ENCODE measurements at places on chromosomes 5 and 9.

- DNase-seq: no peak
Observed at GRCh38 chr5:72383280-72383679, 63.1 kb downstream of the PTCD2 start.

- no peak for DNase-seq
Observed at GRCh38 chr9:131838530-131839280, 98.8 kb upstream of the RAPGEF1 start.

GRCh38 chr9:18297056-18297841 is 176.7 kb upstream of the ADAMTSL1 start:
- DNase-seq: no peak

- DNase-seq: peak; percentile 53
Observed at GRCh38 chr5:16617274-16617968, 624 bp upstream of the RETREG1 start.

GRCh38 chr5:149129181-149129580 is 12.1 kb upstream of the ABLIM3 start:
- DNase-seq: no peak

GRCh38 chr5:161547738-161548486 is 1.4 kb upstream of the GABRB2 start:
- no peak for DNase-seq

DNA sequence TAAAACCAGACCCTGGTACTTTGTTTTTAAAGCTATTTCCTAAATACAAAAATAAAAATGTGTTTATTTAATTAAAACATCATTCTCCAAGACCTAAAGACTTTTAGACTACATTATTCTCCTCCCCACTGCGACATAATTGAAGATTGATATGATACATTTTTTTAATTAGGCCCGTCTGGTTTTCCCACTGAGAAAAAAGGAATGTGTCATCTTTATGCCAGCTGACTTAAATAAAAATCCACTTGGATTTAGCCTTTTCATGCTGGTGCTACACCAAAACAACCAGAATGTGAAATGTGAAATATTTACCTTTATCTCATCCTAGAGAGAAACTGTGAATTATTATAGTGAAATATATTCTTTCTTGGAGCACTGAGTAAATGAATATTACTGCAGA is 155.5 kb upstream of the PPP1R2B start:
- DNase-seq: no peak

DNA sequence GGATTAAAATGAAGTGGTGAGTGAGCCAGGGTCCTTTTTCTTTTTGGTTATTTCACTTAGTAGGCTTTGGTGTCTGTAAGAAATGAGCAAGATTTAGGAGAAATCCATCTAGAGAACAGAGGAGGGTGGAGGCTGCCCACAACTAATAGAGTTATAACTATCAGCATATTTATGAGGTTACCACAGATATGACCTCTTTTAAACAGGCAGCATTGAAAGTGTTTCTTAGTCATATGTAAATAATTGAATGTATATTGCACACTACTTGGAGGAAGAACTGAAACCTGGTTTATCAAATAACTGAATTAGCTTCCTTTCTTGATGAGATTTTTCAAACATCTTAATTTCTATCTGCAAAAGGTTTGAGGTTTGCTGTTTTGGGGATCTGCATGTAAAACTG is 483.1 kb upstream of the PIK3R1 start:
- DNase-seq: no peak

GRCh38 chr5:14913096-14913495 is 41.5 kb upstream of the ANKH start:
- no peak for DNase-seq

DNA sequence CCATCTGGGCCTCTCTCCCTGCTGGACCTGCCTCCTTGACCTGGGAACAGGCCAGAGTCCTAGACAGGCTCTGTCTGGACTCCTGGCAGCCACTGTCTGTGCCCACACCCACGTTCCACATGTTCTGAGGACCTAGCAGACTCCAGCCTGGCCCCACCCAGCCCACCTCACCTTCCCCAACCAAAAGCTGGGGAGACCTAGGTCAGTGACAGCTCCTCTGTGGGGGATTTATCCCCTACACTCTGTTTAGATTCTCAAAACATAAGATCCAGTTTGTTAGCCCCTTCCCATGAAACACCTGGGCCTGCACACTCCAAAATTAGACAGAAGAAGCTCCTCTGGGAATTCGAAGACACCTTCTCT is 59.8 kb upstream of the ADAMTS2 start:
- DNase-seq: no peak

DNA sequence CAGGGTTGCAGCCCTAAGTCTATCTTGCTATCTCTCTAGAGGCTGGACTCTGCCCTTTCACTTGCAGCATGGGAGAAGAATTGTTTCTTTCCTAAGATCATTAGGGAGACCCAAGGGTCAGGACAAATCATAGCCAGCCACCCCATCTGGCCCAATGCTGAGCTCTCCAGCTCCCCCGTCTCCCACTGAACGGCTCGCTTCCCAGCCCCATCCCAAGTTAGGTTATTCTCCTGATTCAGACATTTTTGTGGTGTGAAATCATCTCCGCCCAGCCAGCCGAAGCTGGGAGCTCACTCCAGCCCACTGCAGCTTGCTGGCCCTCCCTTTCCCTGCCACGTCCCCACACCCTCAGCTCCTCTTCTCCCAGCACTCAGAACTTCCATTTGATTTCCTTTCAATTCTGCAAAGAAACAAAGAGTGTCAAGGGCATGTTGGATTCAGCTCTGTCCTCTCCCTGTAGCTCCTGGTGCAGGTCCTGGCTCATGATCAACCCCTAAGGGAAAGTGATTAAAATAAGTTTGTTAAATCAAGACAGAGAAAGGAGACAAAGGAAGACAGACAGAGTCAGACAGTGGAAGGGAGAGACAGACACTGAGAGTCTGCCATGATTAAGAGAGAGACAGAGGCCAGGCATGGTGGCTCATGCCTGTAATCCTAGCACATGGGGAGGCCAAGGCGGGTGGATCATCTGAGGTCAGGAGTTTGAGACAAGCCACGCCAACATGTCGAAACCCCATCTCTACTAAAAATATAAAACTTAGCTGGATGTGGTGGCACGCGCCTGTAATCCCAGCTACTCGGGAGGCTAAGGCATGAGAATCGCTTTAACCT is 12.6 kb upstream of the SPARC start:
- no peak for DNase-seq

DNA sequence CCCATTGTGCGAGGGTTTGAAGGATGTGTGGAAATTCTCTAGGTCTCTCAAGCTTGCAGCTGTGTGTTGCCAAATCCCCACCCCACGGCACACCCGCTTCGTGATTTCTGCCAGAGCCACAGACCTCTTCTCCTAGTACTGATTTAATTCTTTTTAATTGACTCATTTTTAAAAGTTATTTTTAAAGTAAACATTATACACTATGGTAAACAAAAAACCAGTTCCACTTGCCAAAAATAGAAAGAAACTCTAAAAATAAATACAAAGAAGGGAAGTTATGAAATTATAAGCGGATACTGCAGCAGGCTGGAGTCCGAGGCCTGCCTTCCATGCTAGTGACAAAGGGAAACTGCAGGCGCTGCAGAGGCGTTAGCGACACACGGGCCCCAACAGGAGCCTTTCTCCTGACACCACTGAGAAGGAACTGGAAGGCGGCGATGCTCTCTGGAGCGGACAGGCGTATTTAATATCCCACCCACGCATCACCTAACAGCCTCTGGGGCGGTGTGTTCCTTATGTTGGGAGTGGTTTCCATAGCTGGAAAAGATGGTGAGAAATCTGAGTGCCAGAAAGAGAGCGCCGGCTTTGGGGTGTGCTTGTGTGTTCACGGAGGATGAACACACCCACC is 122.5 kb downstream of the COL23A1 start:
- DNase-seq: no peak

DNA sequence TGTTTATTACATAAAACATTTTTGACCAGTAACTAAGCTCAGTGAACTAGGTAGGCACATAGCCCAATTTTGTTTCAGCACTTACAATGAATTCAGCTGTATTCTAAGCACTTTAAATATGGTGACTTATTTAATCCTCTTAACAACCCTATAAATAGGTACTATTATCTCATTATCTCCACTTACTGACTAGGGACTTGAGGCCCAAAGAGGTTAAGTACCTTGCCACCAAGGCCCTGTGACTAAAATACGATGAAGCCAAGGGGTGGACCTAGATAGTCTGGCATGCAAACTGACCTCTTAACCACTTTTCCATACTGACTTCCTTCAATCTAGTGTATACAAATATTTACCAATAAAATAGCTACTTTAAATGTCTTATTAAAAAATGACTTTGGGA is 266.4 kb downstream of the ZNF608 start:
- no peak for DNase-seq

GRCh38 chr9:112771359-112772214 is 21.0 kb downstream of the SNX30 start:
- DNase-seq: no peak

GRCh38 chr9:115978659-115979096 is 174.9 kb upstream of the PAPPA start:
- DNase-seq: no peak

- DNase-seq: no peak
Observed at GRCh38 chr5:54645882-54646355, 128.4 kb downstream of the SNX18 start.

DNA sequence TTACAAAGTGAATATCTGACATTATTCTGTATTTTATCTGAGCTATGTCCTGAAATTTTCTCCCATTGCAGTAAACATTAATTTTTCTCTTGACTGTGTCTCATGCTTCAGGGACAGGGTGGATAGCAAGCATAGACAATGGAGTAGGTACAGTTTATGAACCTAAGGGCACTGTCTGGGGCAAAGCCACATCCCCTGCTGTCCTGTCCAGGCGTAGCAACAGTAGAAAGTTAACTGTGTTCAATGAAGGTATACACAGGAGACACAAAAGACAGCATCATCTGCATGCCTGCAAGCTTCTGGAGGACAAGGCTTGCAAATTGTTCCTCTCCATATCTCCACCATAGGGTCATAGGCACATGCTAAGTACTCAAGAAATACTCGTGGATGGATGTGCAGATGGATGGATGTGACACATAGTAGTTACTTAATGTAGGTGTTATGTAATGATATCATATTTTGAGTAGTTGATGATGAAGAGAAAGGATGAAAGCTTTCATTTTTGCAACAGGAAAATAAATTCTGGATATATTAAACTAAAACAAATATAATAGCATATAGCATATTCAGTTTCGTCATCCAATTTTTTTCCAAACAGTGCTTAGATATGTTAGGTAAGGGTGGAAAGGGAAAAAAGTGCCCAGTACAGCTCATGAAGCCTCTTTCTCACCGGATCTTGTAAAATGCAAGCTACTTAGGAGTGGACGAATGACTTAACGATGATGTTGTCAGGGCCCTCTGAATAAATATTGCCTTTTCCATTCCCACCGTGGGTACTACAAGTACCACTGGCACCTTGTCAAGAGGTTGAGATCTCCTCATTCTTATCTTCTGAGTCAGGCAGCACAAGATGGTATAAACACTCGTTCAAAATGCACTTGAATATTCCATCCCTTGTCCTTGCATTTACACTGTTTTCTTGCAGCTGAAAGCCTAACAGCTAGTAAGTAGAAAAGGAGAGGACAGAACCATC is 19.9 kb upstream of the ZSWIM6 start:
- DNase-seq: no peak

GRCh38 chr9:136996361-136997292 is at the start of gene CLIC3:
Gene CLIC3 (minus strand): TSS chr9:136996568. CDS start chr9:136996543, 25 bp downstream.
- DNase-seq: peak; percentile 33

- DNase-seq: no peak
Observed at GRCh38 chr5:102666164-102666946, 88.8 kb upstream of the PAM start.

DNA sequence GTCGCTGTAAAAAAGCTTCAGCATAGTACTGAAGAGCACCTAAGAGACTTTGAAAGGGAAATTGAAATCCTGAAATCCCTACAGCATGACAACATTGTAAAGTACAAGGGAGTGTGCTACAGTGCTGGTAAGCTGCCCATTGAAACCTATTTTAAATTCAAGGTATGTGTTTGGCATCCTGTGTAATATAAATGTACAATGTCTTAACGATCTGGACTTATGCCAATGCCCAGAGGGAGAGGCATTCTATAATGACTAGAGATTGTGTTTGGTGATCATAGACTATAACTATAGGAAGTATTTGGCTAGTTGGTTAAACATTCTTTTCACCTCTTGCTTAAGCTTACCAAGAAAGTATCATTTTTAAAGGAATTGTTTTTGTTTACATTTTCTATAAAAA is 95.7 kb downstream of the INSL6 start:
- no peak for DNase-seq

DNA sequence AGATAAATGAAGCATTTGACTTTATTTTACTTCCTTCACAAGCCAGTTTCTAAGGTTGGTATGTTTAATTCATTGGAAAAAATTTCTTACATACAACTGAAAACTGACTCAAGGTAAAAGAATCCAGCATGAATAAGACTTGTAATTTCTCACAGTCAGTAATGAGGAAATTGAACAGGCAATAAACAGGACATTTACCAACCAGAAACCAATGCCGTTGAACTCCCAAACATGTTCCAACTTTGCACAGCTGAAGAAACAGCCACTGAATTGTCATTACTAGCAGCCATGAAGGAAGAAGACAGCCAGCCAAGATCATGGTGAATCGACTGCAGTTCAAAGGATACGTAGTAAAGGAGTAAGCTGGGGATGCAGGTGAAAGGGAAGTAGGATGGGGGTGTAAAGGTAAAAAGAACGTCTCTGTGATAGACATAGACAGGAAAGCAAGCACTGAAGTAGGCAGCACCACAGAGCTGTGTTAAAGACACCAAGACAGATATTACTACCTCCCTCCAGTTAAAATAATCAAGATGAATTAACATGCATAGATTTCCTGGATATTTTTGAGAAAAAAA is 21.3 kb upstream of the SLC12A2 start:
- no peak for DNase-seq

GRCh38 chr9:115025721-115026120 is 92.2 kb downstream of the TNC start:
- DNase-seq: no peak

GRCh38 chr5:79850316-79850822 is 140.7 kb downstream of the MTX3 start:
- no peak for DNase-seq

DNA sequence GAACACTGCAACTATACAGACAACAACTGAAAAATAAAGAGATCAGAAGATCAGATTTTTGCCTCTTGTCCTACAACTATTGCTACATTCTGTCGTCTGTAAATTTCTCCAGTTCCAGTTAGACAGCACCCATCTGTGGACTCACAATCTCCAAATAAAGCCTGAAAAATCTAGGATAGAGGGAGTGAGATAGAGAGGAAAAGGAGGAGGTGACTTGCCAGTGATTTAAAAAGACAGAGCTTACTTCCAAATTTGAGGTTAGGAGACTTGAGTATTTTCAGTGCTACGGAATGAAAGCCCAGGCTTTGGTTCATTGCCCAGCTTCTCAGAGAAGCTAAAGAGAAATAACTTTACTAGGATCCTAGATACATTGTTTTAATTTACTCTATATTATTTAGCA is 63.6 kb downstream of the PTCD2 start:
- DNase-seq: no peak

- DNase-seq: no peak
Observed at GRCh38 chr5:82785882-82786509, 291.2 kb downstream of the TMEM167A start.

GRCh38 chr5:119315516-119315949 is 40.3 kb upstream of the TNFAIP8 start:
- DNase-seq: peak; percentile 72

GRCh38 chr5:113760486-113760885 is 247.0 kb downstream of the YTHDC2 start:
- no peak for DNase-seq

- DNase-seq: no peak
Observed at GRCh38 chr9:15213249-15213648, 93.8 kb downstream of the TTC39B start.

- no peak for DNase-seq
Observed at GRCh38 chr5:111227801-111228200, 3.6 kb downstream of the CAMK4 start.
